ENCODE measurements at places on chromosomes 3 and 15.

- no peak for DNase-seq
Measured at GRCh38 chr3:79661896-79662295, 105.9 kb downstream of the ROBO1 start.

GRCh38 chr3:10674578-10674977 is 141.4 kb upstream of the SLC6A11 start:
- no peak for DNase-seq

GRCh38 chr3:129238945-129239705 is 10.3 kb upstream of the COPG1 start:
- DNase-seq: peak; percentile 74

GRCh38 chr3:156685198-156685597 is 10.8 kb downstream of the TIPARP start:
- DNase-seq: no peak

DNA sequence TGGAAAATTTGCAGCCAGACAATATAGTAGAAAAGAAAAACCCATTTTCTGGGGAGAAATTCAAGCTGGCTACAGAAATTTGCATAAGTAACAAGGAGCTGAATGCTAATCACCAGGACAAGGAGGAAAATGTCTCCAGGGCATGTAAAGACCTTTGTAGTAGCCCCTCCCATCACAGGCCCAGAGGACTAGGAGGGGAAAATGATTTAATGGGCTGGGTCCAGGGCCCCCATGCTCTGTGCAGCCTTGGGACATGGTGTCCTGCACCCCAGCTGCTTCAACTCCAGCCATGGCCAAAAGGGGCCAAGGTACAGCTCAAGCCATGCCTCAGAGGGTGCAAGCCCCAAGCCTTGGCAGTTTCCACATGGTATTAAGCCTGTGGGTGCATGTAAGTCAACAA is 197.6 kb upstream of the POU1F1 start:
- DNase-seq: no peak

- no peak for DNase-seq
Measured at GRCh38 chr3:98565843-98566242, 27.6 kb downstream of the CPOX start.

GRCh38 chr3:190169243-190169642 is 48.5 kb upstream of the P3H2 start:
- no peak for DNase-seq

GRCh38 chr3:62735510-62735909 is 139.7 kb downstream of the CADPS start:
- DNase-seq: no peak

DNA sequence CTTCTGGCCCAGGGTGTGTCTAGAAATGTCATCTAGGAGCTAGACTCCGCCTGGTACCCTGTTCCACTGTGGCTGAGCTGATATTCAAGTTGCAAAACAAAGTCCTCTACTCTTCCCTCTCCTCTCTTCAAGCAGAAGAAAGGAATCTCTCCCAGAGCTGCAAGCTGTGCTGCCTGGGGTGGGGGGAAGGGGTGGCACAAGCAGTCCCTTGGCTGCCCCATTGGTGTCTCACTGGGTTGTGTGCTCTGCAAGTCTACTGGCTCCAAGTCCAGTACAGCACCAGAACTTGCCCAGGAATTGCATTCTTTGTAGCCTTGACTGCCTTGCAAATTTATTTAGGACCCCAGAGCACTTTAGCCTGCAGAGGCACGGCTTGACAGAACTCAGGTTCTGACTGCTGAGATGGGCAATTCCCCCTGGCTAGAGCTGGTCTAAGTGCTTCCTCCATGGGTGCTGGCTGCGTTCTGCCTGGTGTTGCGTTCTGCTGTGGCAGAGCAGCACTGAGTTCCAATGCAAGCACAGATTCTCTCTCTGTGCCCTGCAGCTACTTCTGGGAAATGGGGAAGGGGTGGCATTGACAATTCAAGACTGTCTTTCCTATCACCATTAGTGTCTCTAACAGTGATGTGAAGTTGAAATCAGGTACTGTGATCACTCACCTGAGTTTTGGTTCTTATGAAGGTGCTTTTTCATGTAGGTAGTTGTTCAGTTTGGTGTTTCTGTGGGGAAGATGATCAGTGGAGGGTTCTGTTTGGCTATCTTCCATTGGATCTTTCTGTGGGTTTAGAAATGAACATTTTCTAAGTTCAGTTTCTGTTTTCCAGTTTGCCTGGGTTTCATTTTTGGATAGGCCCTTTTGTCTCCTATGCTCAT is 39.5 kb downstream of the OXSR1 start:
- DNase-seq: no peak

DNA sequence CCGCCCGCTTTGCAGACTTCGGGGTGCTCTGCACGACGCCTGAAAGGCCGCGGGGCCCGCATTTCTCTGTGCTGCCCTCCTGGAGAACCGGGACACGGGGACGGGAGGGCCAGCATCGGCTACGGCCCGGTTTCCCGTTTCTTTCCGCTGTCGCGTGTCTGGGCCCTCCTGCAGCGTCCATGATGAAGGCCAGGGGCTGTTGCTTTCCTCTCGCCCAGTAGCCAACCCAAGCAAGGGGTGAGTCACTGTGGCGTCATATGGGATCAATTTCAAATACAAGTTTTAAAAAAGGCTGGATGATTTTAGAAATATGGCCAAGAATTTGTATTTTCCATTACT is 435 bp downstream of the SLC35G2 start:
- no peak for DNase-seq

DNA sequence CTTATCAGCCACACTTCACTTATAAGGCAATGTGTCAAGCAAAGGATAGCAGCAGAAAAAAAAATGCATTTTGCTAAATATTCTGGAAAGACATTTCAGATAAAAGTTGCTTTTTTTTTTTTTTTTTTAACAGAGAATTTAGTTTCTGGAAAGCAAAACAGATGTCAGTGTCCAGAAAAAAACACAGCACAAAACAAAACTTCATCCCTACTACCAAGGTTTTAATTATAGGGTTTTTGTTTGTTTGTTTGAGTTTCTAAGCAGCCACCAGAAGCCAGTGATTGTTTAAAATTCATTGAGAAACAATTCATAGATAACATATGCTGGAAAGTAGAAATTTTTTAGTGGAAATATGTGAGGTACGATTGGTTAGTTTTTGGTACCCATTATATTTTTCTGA is 1202.7 kb downstream of the OTOL1 start:
- no peak for DNase-seq

DNA sequence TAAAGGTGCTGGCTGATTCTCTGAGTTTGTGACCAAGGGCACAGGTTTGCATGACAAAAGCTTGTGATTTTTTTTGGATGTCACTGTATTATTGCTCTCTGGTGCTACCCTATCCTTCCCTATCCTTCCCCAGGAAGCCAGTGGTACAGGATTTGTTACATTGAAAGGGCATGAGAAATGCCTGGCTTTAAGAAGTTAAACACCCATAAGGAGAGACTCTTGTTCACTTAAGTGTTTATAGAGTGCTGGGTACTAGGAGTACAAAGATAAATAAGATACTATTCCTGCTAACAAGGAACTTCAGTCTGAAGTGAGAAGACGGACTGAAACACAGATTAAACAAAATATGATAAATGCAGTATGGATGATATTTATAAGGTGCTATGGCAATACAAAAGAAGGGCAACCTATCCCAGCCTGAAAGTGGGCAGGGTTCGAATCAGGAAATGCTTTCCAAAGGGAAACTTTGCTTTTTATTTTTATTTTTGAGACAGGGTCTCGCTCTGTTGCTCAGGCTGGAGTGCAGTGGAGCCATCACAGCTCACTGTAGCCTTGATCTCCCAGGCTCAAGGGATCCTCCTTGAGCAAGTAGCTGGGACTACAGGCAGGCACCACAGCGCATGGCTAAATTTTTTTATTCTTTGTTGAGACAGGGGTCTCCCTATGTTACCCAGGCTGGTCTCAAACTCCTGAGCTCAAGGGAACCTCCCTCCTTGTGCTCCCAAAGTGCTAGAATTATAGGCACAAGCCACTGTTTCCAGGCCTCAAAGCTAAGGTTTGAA is 11.2 kb downstream of the LCMT2 start:
- no peak for DNase-seq

DNA sequence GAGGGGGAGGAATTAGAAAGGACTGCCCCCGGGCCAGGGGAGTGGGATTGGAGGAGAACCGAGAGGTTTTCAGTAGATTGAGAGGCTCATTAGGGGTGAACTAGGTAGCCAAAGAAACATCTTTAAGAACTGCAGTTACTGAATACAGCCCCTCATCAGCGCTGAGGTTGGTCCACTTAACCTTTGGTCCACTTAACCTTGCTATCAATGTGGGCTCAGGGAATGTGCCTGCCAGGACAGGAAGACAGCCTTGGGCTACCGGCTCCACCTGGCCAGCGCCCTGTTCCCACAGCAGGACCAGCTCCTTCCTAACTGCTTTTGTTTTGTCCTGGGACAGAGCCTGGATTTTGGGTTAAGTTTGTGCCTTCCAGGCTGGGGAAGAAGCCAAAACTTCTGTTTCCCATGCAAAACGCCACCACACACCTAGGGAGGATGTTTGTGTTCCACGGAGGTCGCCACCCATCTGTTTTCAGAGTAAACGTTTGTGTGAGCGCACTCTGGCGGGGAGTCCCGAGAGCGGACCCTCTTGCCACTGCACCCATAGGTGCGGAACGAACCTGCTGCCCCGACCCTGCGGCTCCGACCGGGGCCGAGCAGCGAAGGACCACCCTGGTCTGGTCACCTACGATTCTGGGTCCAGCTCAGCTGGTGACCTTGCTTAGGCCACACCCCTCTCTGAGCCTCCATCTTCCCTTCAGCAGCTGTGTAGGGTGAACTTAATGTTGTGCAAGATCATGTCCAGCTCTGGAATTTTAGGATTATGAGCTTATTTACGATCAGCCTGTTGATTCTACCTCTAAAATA is 107.4 kb downstream of the VGLL4 start:
- no peak for DNase-seq

GRCh38 chr15:83930392-83931212 is 276.7 kb downstream of the ADAMTSL3 start:
- DNase-seq: no peak

- no peak for DNase-seq
Measured at GRCh38 chr3:106985721-106986120, 391.5 kb upstream of the CCDC54 start.

- DNase-seq: no peak
Measured at GRCh38 chr15:67753891-67754290, 71.4 kb upstream of the SKOR1 start.

GRCh38 chr15:88344786-88345185 is 88.2 kb upstream of the NTRK3 start:
- no peak for DNase-seq

- DNase-seq: no peak
Measured at GRCh38 chr3:179819379-179819778, 166.5 kb downstream of the USP13 start.

DNA sequence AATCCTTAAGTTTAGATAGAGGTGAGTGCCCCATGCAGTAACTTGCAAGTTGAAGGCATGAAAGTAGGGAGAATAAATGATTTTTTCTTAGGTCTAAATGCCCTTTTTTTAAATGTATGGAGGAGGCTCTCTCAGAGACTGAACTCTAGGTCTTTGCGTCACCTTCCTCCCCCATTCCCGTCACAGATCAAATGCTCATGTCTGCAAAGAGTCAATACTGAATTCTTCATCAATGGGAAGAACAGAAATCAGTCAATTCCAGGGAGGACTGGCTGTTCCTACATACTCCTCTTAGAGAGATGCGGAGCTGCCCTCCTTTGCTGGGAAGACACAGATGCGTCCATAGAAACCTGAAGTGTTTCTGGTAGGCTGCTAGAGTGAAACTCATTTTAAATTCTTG is 98.2 kb downstream of the ARPP21 start:
- no peak for DNase-seq

GRCh38 chr15:98729446-98730042 is 81.2 kb downstream of the IGF1R start:
- DNase-seq: no peak

GRCh38 chr15:64051407-64052259 is 5.3 kb upstream of the DAPK2 start:
- no peak for DNase-seq

DNA sequence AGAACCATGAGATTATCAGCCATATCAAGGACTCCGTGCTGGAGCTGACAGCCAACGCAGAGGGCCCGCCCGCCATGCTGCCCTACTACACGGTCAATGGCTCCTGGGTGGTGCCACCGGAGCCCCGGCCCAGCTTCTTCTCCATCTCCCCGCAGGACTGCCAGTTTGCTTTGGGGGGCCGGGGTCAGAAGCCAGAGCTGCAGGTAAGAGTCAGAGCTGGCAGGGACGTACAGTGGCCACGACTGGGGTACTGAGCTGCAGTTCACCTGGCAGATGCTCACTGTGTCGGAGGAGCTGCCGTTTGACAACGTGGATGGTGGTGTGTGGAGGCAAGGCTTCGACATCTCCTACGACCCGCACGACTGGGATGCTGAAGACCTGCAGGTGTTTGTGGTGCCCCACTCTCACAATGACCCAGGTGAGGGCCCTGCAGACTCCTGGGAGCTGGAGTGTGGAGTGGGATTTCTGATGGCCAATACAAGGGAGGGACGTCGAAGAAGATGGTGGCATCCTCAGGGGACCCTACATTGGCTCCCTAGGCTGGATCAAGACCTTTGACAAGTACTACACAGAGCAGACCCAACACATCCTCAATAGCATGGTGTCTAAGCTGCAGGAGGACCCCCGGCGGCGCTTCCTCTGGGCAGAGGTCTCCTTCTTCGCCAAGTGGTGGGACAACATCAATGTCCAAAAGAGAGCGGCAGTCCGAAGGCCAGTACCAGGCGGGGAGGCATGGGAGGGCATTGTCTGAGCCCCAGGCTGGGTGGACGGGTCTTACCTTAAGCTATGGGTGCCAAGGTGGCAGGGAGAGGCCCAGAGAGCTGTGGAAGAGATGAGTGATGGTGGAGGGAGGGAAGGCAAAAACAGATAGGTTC is 2.4 kb downstream of the MAN2A2 start:
- DNase-seq: no peak

GRCh38 chr3:111385971-111386495 is 156.0 kb upstream of the CD96 start:
- DNase-seq: no peak

DNA sequence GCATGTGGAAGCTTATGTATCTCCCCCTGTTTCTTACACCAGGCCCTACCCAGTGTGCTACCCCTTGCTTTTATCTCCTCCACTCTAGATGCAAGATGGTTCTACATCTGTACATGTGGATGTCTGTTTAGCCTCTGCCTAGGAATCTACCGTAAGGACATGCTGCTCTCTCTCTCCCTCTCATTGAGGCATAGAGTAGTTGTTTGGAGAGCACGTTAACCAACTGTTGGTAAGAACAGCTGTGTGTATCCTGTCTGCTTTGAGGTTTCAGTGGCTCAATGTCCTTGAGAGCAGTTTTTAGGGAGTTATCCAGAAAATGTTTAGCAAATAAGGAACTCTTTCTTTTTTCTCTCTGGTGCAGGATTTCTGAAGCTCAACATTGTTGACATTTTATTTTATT is 152.8 kb downstream of the DNAJB8 start:
- no peak for DNase-seq

DNA sequence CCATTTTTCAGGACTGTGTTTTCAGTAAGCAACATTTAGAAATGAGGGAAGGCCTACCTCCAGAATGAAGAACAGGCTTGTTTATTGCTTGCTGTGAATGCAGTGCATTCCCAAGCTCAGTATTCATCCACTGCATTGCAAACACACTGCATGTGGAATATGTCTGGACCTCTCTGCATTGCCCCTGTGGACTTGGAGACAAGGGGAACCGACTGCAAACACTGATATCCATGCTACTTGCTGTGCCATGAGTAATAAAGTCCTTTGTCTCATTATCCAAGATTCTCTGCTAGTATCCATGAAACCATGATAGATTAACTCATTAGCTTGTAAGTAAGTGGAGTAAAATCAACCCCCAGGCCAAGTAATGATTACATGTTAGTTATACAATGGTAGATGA is 301.2 kb upstream of the NR2E3 start:
- DNase-seq: no peak

GRCh38 chr3:187162265-187162953 is 23.1 kb upstream of the RPL39L start:
- DNase-seq: no peak

All from suprapubic skin (tissue), 4 donors.